ENCODE measurements at places on chromosomes 2 and 18.

GRCh38 chr2:148981781-148982180 is 56.7 kb upstream of the LYPD6B start:
- no peak for DNase-seq

- DNase-seq = no peak
Observed at GRCh38 chr2:81050580-81051095, 746.1 kb upstream of the LRRTM1 start.

DNA sequence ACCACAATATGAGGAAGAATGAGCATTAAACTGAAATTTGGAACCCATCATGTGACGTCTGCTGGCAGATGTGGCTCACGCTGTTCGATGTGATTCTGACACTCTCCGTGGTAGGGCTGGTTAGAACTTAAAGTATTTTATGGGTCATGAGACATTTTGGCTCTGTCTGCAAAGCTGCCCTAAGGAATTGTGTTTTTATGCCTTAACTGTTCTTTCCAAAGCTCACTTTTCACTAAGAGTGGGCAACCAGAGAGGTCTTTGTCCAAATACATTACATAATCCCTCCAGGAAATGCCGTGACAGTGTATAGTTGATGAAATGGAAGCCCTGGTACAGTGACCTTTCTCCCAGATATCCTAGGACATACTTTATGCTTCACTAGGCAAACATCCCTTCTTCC is 119.1 kb downstream of the AQP4 start:
- no peak for DNase-seq

DNA sequence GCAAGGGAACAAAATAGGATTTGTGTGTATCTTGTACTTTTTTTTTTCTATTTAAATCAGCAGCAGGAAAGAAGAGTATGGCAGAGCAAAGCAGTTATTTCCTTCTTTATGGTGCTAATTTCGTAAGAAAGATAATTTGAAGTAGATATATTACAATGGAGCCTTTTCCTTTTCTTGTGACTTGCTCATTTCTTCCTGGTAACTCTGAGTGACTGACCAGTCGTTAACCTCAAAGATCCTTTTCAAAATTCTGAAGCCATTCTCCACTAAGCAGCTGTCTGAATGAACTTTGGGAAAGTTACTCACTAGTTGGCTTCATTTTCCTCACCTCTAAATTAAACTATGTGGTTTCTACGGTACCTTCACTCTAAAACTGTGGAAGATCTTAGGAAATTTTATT is 24.6 kb downstream of the AFTPH start:
- DNase-seq = no peak

- no peak for DNase-seq
Observed at GRCh38 chr2:216354306-216354705, 18.0 kb downstream of the MARCHF4 start.

GRCh38 chr2:38656866-38657480 is 8.9 kb upstream of the GALM start:
- no peak for DNase-seq

- DNase-seq = no peak
Observed at GRCh38 chr2:36193680-36194079, 161.9 kb upstream of the CRIM1 start.

DNA sequence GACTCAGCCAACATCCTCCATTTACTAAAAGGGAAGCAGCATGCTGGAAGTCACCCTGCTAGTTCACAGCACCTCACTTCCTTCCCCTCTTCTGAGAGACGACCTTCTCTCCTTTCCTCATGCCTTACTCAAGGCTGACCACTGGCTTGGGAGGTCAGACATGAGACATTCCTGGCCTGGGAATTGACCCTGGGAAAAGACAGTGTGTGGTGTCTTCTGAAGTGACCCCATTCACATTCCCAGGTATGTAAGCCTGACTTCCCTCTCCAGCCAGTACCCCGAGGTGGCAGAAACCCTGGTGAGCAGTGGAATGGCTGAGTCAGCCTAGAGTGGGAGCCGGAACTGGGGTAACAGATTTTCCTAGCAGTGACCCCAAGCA is 92.4 kb downstream of the PLB1 start:
- DNase-seq = no peak

GRCh38 chr2:174392706-174393105 is 2.8 kb upstream of the SCRN3 start:
- no peak for DNase-seq

DNA sequence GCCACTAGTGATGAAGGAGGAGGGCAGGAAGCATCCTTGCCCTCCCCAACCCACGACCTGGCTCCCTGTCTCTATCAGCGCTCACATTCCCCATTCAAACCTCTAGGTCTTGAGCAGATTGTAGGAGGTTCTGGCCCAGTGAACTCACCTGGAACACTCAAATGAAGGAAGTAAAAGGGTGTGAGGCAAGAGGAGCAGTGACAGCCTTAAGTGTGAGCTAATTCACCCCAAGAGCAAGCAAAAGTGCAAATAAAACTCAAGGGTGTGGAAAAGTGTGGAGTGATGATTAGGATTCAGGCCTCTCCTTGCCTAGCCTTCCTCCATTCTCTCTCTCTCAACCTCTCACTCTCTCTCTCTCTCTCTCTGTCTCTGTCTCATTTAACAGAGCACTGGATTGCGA is 41.0 kb downstream of the CYBRD1 start:
- no peak for DNase-seq

GRCh38 chr2:37583402-37583801 is 88.0 kb downstream of the CDC42EP3 start:
- DNase-seq = no peak

DNA sequence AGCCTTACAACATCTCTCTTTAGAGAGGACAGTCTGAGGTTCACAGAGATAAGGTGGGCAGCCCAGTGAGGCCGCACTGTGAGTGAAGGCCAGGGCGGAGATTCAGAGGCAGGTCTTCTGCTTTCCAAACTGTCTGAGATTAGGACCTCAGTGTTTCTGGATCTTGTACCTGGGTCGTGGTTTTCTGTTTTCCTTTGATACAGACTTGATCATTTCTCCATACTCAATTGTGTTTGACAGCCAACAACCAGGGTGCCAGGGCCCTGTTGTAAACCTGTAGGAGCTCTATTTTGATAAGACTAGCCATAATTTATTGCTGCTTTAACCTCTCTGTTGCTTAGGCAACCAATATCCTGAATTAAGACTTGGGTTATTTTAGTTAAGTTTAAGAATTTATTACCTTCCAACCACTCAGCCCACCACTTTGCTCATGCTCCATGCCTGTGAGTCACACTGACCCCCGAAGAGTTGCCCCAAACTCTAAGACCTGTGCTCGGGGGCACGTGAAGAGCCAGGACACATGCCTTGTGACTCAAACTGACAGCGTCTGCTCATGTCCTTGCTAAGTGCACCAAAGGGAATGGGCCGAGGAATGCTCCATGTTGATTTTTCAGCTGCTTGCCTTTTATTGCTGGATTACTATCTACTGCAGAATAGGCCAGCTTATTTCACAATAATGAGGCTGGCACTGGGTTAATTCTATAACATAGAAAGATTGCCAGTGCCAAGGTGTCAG is 248.6 kb downstream of the BCL2 start:
- DNase-seq = no peak

GRCh38 chr2:74384051-74384450 is 3.9 kb upstream of the DCTN1 start:
- DNase-seq = no peak

Measured in activated naive CD8-positive, alpha-beta T cell treated with anti-CD3 and anti-CD28 coated beads, Interleukin-2, amount 50 U/mL, for 16 hours (primary cell).